ENCODE measurements at places on chromosomes 3 and 15. TPM values are rescaled to one million over a fixed set of nuclear protein-coding genes. Genes with fewer than 3 reads are reported as not detected.

The ACSBG1 gene
- 7.9 TPM for total RNA-seq

The KNG1 gene
- 0.14 TPM for total RNA-seq

The MTMR10 gene
- 19.8 TPM for total RNA-seq

The GABRA5 gene
- 26.1 TPM for total RNA-seq

The FMN1 gene
- total RNA-seq: 2.6 TPM

The GPR27 gene
- 0.05 TPM for total RNA-seq

The PPP1R14D gene
- total RNA-seq: 0.14 TPM

The GPR171 gene
- 20.6 TPM for total RNA-seq

The TFDP2 gene
- total RNA-seq: 230 TPM

The SGO1 gene
- total RNA-seq: 11.1 TPM

The RHCG gene
- 0.85 TPM for total RNA-seq

The THAP10 gene
- 0.52 TPM for total RNA-seq

The PIERCE2 gene
- total RNA-seq: 1.9 TPM

The CX3CR1 gene
- 2.3 TPM for total RNA-seq

The SOX2 gene
- total RNA-seq: 0.42 TPM

The LNP1 gene
- total RNA-seq: 1.7 TPM

The PLSCR5 gene
- not detected for total RNA-seq

The CFAP44 gene
- 5.4 TPM for total RNA-seq

The PDZRN3 gene
- 4.3 TPM for total RNA-seq

The GOLGA8J gene
- 0.05 TPM for total RNA-seq

The P2RY14 gene
- 8.2 TPM for total RNA-seq

The PLSCR2 gene
- 0.28 TPM for total RNA-seq

The TMEM207 gene
- total RNA-seq: not detected

The CMTM8 gene
- total RNA-seq: 4.1 TPM

The MCF2L2 gene
- 1.1 TPM for total RNA-seq

The ANKRD63 gene
- not detected for total RNA-seq

The GHRL gene
- 2.4 TPM for total RNA-seq

The C3orf22 gene
- total RNA-seq: not detected

The DPPA2 gene
- 0.14 TPM for total RNA-seq

The SLC2A2 gene
- total RNA-seq: not detected

The TUSC7 gene
- total RNA-seq: not detected

The LIPH gene
- 0.09 TPM for total RNA-seq

The ZNF660 gene
- total RNA-seq: 3.1 TPM
